Bronchus fibroblast of lung (primary cell): ENCODE measurements at places on chromosomes 6 and 20. TPM values are rescaled to one million over a fixed set of nuclear protein-coding genes. Genes with fewer than 3 reads are reported as not detected.

RGS17 gene
- total RNA-seq = 7.0 and 8.2 TPM in 2 replicates

CFAP61 gene
- total RNA-seq = not detected in 2 replicates

MLN gene
- total RNA-seq = not detected in 2 replicates

EYS gene
- total RNA-seq = under 0.01 TPM in 1 of 2 replicates, not detected in the other

UNC93A gene
- not detected in 2 replicates for total RNA-seq

PCK1 gene
- under 0.01 TPM in 1 of 2 replicates, not detected in the other for total RNA-seq

TNFRSF6B gene
- total RNA-seq = 227 and 246 TPM in 2 replicates

C4B gene
- 1.5 and 2.2 TPM in 2 replicates for total RNA-seq

B3GAT2 gene
- total RNA-seq = under 0.01 TPM in 1 of 2 replicates, not detected in the other

OR12D3 gene
- not detected in 2 replicates for total RNA-seq
